Diencephalon (tissue), 1 donor: ENCODE measurements at places on chromosomes 6 and 20. TPM values are rescaled to one million over a fixed set of nuclear protein-coding genes. Genes with fewer than 3 reads are reported as not detected.

The SLC17A1 gene
- total RNA-seq, result not detected

The HLA-DPA1 gene
- 2.1 TPM for total RNA-seq

The BPI gene
- total RNA-seq, result 0.46 TPM

The SYTL3 gene
- 2.5 TPM for total RNA-seq

The ESR1 gene
- total RNA-seq, result 0.92 TPM

The POU5F1 gene
- not detected for total RNA-seq

The TRAPPC3L gene
- total RNA-seq, result 0.69 TPM

The BNIP5 gene
- total RNA-seq, result not detected

The HEY2 gene
- 2.8 TPM for total RNA-seq

The HLA-DQB2 gene
- not detected for total RNA-seq

The DCBLD1 gene
- 16.4 TPM for total RNA-seq

The BAK1 gene
- total RNA-seq, result 6.9 TPM

The ACTL10 gene
- total RNA-seq, result 0.46 TPM

The AKAP12 gene
- total RNA-seq, result 120 TPM

The GSTA4 gene
- 120 TPM for total RNA-seq

The DDRGK1 gene
- total RNA-seq, result 33.0 TPM

The FNDC1 gene
- 0.46 TPM for total RNA-seq

The HSPA1A gene
- total RNA-seq, result 190 TPM

The DNAH8 gene
- under 0.01 TPM for total RNA-seq

The EYS gene
- total RNA-seq, result 1.4 TPM

The TUBB1 gene
- total RNA-seq, result 0.92 TPM

The HLA-DQA1 gene
- total RNA-seq, result 0.92 TPM

The HCK gene
- total RNA-seq, result 5.1 TPM

The CDK5RAP1 gene
- total RNA-seq, result 39.0 TPM

The FBXL4 gene
- 30.0 TPM for total RNA-seq

The THBD gene
- total RNA-seq, result 1.8 TPM

The MUCL3 gene
- not detected for total RNA-seq

The OPRL1 gene
- 33.4 TPM for total RNA-seq

The CST4 gene
- not detected for total RNA-seq

The TCP11 gene
- 0.23 TPM for total RNA-seq

The VSX1 gene
- total RNA-seq, result 0.46 TPM

The SIGLEC1 gene
- 0.23 TPM for total RNA-seq

The PAK5 gene
- total RNA-seq, result 33.0 TPM

The PRR18 gene
- 2.5 TPM for total RNA-seq

The TM9SF4 gene
- total RNA-seq, result 25.4 TPM

The WFDC5 gene
- not detected for total RNA-seq

The PTCHD4 gene
- total RNA-seq, result 20.3 TPM

The EHMT2 gene
- 78.0 TPM for total RNA-seq

The BMP7 gene
- total RNA-seq, result 23.3 TPM

The BHLHE23 gene
- total RNA-seq, result not detected

The PGC gene
- total RNA-seq, result not detected

The GRM1 gene
- total RNA-seq, result 26.8 TPM

The E2F1 gene
- total RNA-seq, result 3.7 TPM

The PRDM13 gene
- total RNA-seq, result 0.46 TPM

The SPATS1 gene
- total RNA-seq, result 1.2 TPM

The WFDC10B gene
- not detected for total RNA-seq
